ENCODE measurements at places on chromosomes 3 and 15. TPM values are rescaled to one million over a fixed set of nuclear protein-coding genes. Genes with fewer than 3 reads are reported as not detected.

GRCh38 chr15:98232761-98233160, 272.3 kb downstream of the ARRDC4 start:
- no peak for DNase-seq

CYP8B1 gene
- not detected for polyA plus RNA-seq

- DNase-seq, result peak; percentile 44
These were observed at the start of gene WDR76 for GRCh38 chr15:43826508-43827341. WDR76 (plus strand) TSS chr15:43827002; CDS start chr15:43827033, 31 bp downstream.

DNA sequence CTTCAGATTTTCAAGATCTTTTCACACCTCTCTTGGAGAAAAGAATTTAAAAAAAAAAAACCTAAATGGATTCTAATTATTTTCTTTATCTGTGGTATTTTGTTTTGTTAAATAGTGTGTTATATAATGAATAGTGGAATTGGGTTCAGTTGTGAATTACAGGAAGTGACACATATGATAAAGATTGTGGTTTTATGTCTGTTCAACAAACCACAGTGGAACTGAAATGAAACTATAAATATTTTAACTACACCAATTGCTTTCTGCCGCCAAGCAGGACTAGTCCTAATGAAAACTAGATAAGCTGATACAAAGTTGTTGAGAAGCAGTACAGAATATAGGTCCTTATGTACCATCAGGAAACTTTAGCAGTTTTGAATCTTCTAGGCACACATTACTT, 121.6 kb downstream of the UBE2E2 start:
- DNase-seq, result no peak

DNA sequence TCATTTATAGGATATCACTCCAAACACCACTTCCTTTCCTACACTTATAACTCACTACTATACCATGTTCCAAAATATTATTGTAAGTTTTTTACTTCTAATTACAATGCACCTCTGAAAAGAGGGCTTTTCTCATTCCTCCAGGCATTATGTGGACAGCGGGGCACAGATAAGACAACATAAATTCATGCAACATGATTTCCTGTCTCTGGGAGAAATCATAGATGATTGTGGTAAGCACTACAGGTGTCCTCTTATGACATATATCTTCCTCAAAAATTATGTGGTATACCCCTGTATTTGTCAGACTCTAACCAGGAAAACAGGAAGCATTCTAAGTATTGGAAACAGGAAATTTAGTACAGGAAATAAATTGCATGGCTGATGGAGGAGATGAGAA, 45.7 kb upstream of the INO80 start:
- DNase-seq, result no peak

C3orf52 gene
- 1.3 TPM for polyA plus RNA-seq

LMAN1L gene
- polyA plus RNA-seq, result not detected

DNA sequence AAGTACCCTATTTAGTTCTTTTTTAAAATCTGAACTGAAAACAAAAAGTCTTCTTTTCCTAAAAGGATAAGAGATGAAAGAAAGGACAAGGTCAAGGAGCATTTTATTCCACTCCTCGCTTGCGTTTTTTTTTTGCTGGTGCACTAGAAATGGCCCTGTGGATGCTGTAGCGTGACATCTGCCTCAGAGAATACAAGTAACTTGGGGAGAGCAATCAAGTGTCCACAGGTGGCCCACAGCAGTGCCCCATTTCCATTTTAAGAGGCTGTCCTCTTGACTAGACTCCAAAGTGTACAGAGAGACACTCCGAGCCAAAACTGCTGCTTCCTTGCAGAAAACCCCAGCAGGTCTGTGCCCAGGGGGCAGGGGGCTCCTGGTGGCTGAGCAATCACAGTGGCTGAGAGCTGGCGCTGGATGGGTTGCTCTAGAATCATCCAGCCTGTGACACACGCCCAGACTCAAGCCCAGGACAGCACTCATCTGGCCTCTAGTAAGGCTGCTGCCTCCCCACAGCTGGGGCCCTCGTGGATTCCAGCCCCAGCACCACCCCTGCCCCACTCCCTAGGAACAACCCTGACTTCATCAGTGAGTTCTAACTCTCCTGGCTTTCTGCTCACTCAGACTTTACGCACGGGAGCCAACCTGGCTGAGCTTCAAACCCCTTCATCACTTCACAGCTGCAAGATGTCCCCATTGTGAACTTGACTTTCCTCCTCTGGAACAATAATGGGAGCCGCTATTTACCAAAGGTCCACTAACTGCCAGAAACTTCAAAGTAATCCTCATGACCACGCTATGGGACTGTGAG, 71.1 kb upstream of the SPATA12 start:
- DNase-seq, result no peak

GRCh38 chr3:37737134-37737533, 124.5 kb upstream of the CTDSPL start:
- DNase-seq, result no peak

CASR gene
- polyA plus RNA-seq, result not detected

DNA sequence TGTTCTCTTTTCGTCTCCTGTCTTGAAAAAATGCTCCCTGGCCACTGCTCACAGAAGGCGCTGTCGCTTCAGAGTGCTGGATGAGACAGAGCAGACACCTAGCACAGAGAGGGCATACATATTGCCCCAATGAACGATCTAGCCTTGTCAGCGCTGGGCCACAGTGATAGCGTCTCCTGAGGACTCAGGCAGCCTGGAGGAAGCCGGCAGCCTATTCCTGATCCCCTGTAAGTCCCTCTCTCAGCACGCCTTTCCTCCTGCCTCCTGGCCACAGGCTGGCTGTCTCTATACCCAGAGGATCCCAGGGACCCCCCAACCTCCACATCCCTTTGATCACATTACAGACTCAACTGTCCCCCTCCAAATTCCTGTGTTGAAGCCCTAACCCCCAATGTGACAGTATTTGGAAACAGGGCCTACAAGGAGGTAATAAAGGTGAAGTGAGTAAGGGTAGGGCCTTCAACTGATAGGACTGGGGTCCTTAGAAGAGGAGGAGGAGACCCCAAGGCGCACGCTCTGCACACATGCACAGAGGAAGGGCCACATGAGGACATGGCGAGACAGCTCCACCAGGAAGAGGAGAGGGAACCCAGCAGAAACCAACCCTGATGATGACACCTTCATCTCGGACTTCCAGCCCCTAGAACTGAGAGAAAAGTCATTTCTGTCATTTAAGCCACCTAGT, 7.5 kb downstream of the PLA2G4F start:
- no peak for DNase-seq

CX3CR1 gene
- 1.0 TPM for polyA plus RNA-seq

DNA sequence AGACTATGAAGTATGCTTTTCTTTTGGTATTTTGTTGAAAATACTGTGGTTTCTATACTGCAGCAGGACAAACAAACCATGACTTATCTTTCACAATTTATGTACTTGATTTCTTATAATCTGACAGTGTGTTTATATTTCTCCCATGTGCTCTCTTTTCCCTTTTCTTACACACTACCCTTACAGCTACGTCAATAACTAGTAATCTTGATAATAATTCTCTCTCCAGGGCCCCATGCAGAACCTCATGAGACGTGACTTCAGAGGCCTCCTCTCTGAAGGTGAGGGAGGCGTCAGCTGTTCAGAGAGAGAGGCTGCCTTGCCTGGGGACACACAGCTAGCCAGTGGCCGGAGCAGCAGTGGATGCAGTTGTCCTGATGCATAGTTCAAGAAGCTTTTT, 35.9 kb downstream of the KY start:
- no peak for DNase-seq

GRCh38 chr15:90191344-90191687, 9.8 kb upstream of the SEMA4B start:
- no peak for DNase-seq

ABI3BP gene
- not detected for polyA plus RNA-seq

DNA sequence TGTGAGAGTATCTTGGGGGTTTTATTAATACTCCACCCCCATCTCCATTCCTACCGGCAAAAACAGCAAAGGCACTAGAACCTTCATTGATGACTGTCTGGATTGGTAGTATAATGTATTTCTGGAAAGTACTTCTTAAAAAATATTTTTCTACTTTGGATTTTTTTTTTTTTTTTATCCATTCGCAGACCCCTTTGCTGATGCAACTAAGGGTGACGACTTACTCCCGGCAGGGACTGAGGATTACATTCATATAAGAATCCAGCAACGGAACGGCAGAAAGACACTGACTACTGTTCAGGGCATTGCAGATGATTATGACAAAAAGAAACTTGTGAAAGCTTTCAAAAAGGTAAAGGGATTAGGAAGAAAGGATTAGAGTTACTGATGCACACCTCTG, 1.2 kb downstream of the EIF1B start:
- DNase-seq, result no peak

HRH1 gene
- not detected for polyA plus RNA-seq

ECE2 gene
- polyA plus RNA-seq, result not detected

- no peak for DNase-seq
These were observed 248.8 kb upstream of the NSMCE3 start for GRCh38 chr15:29518442-29518841.

SHF gene
- 2.5 TPM for polyA plus RNA-seq

GRCh38 chr3:141940194-141940776, 63.8 kb downstream of the ATP1B3 start:
- DNase-seq, result no peak

- no peak for DNase-seq
These were observed 7.6 kb downstream of the PPARG start for GRCh38 chr3:12296511-12296910.

GRCh38 chr15:56996746-56997470, 78.5 kb downstream of the TCF12 start:
- no peak for DNase-seq

- DNase-seq, result no peak
These were observed 91.0 kb upstream of the SLC6A11 start for GRCh38 chr3:10725067-10725466.

DNA sequence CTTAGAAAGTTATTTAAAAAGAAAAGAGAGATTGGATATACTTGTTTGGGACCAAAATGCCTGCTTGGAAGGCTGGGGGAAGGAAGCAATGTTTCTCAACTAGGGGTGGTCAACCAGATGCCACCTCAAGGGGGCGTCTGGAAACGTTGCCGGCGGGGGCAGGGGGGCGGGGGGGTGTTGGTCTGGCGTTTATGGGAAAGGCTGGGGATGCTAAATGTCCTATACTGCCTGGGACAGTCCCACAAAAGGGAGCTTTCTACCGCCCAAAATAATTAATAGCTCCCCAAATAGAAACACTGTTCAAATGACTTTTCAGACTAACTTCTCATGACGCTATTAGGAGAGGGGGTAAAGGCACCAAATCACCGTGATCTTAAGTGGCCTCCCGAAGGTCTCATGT, 2.2 kb downstream of the POLG start:
- DNase-seq, result no peak

- no peak for DNase-seq
These were observed 217.4 kb downstream of the DIPK2A start for GRCh38 chr3:144189044-144189443.
